ENCODE measurements at places on chromosomes 13 and 19.

DNA sequence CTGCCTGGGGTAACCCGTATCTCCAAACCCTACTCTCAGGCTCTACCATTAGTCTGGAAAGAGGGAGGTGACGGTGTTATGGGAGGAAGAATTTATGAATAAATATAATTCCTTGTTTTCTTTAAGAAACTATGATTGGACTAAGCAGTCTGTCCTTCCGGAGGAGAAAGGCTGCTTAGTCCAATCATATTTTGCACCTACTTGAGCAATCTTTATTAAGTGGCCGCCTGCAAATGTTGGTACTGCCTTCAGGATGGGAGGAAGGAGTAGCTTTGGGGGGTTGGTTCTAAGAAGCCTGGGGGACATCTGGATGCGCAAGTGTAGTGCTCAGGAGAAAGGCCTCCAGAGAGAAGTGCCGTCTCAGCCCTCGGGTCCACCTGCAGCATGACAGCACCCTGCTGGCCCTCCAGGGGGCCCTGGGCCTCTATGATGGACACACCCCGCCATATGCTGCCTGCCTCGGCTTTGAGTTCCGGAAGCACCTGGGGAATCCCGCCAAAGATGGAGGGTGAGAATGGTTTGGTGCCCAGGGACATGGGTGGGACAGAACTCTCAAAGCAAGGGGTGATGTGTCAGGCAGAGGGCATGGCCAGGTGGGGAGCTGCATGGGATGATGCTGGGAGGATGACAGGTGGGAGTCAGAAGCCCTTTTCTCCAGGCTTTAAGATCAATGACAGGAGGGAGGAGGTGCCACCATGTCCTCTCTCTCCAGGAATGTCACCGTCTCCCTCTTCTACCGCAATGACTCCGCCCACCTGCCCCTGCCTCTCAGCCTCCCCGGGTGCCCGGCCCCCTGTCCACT lies 4.1 kb downstream of the ACP4 start:
- DNase-seq, result peak; percentile 56

DNA sequence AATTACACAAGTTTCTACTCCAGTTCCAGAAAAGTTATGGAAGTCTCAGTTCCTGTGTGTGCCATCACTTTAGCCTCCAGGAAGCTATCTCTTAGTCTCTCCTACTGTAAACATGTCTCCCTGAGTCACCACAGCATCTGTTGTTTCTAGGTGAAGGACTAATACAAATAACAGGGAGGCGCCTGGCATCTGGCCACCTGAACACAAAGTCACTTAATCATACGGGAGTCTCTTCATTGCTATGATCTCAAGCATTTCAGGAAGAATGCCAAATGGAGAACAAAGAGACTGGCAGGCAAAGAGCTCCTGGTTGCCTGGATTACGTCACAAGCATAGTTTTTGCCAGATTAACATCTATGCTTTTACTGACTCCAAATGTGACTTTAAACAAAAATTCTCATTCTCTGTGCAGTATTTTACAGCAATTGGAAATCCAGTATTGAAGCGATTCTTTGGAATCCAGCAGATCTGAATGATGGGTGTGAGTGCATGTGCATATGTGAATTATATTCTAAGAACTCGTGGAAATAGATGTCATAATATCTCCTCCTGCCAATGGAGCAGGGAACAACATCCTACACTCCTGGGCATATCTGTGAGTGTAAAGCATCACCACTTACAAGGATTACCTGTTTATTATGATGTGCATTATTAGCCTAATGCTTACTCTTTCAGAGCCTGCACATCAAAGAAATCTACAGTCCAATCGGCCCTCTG lies 572.8 kb downstream of the PCDH9 start:
- DNase-seq, result peak; percentile 61

- no peak for DNase-seq
Observed at GRCh38 chr19:54451997-54452396, 3.0 kb downstream of the LENG8 start.

GRCh38 chr13:25330541-25330940 lies 29.1 kb downstream of the NUP58 start:
- no peak for DNase-seq

GRCh38 chr19:12092065-12092867 lies 27.7 kb downstream of the ZNF844 start:
- DNase-seq, result peak; percentile 80

Data from SK-N-DZ (cell line).